ENCODE measurements at places on chromosomes 5 and 9.
A peak's percentile ranks its signal among the peaks of the same experiment; 100 is the strongest.

GRCh38 chr9:121299467-121300282 lies 31.7 kb downstream of the GSN start:
- DNase-seq: peak; percentile 61

DNA sequence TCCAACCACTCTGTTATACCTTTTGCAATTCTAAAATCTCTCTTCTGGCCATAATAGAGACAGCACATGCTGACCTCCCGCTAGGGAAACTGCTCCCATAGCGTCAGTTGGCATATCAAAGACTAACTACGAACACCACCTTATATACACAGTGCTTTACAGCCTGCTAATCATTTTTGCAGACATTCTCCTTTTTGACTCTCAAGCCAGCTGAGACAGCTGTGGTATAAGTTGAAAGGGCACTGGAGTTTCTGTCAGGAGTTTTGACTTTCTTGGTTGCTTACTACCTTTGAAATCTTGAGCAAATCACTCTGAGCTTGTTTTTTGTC lies 160.2 kb upstream of the TBCA start:
- DNase-seq: no peak

DNA sequence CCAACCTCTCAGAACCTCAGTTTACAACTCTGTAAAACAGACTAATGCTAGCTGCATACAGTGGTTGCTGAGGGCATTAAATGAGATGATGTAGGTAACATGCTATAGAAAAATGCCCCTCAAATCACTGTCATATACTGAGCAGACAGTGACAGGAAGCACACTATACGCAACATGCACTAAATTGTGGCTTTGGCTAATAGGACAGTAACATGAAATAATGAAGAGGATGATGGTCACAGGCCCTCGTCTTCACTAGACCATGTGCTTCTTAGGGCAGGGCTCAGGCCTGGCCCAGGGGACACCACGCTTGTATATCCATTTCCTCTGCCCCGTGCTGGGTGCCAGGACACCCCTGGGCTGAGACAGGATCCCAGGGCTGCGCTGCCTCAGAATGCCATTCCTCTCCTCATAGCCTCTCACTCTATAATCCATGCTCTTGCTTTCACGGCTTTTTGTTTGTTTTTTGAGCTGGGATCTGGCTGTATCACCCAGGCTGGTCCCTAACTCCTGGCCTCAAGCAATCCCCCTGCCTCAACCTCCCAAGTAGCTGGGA lies 18.9 kb downstream of the CSF1R start:
- no peak for DNase-seq

DNA sequence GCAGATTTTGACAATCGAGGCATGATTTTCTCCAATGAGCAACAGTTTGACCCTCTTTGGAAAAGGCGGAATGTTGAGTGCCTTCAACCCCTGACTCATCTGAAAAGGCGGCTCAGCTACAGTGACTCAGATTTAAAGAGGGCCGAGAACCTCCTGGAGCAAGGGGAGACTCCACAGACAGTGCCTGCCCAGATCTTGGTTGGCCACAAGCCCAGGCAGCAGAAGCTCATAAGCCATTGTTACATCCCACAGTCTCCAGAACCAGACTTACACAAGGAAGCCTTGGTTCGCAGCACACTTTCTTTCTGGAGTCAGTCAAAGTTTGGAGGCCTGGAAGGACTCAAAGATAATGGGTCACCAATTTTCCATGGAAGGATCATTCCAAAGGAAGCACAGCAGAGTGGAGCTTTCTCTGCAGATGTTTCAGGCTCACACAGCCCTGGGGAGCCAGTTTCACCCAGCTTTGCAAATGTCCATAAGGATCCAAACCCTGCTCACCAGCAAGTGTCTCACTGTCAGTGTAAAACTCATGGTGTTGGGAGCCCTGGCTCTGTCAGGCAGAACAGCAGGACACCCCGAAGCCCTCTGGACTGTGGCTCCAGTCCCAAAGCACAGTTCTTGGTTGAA lies 13.6 kb downstream of the PTPDC1 start:
- DNase-seq: no peak

- DNase-seq: peak; percentile 72
Measured at GRCh38 chr9:134065612-134066419, 2.0 kb downstream of the BRD3 start.

DNA sequence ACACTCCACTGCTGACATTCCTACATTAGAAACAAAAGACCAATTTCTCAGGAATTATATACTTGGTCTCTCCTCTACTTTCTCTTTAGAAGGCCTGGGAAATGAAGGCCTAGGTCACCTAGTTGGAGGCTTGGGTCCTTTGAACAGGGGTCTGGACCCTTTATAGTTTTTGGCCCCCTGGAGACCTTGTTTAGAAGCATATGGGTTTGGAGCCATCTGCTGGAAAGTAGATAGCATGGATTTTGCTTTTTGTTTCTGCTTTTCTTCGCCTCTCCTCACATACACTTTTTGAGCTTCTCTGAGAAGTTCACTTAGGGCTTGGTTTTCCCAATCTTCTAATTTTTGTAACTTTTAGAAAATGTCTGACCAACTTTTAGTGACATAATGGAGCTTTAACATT lies 67.1 kb upstream of the CDK20 start:
- no peak for DNase-seq

- DNase-seq: peak; percentile 36
Measured at GRCh38 chr5:71482132-71482531, 26.7 kb downstream of the BDP1 start.

- DNase-seq: no peak
Measured at GRCh38 chr5:34484216-34484920, 171.8 kb upstream of the RAI14 start.

DNA sequence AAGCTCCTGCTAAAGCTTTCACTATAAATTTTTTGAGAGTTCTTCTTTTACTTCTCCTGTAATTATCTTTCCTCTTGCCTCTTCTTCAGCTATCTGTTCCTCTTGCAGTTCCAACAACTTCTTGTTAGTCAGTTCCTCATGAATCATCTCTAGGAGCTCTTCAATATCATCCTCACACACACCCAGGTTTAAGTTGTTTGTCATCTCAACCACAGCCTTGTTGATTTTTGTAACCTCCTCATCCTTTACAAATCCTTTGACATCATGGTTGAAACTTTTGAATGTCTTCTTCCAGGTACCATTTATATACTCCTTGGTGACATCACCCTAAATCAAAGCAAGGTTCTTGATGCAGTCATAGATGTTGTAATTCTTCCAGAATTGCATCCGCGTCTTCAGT lies 106.3 kb upstream of the MAMDC2 start:
- no peak for DNase-seq

- no peak for DNase-seq
Measured at GRCh38 chr9:126523611-126524111, 90.1 kb upstream of the LMX1B start.

DNA sequence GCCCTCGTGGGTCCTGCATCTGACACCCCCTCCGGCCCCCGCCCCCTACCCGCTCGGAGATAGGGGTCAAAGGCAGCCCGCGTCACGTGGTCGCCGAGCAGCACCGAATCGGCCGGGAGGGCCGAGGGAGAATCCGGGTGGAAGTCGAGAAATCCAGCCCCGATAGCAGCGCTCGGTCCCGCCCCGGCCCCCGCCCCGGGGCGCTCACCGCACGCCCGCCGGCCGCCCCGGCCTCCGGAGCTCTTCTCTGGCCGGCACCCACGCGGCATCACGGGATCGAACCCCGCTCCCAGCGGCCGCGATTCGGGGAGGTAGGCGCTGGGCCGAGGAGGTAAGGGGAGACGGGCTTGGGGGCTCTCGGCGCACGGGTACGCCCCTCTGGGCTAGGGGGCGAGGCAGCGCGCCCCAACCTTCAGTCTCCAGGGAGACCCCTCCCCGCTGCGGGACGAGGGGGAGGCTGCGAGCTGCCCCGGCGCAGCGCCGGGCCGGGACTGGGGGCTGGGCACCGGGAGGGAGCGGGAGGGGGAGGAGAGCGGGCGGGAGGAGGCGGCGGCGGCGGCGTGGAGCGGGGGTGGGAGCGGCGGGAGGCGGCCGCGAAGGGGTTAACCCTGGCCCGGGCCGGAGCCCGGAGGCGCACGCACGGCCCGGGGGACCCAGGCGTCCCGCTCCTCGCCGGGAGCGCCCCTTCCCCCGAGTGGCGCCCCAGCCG lies 22.1 kb upstream of the NDST1 start:
- no peak for DNase-seq

DNA sequence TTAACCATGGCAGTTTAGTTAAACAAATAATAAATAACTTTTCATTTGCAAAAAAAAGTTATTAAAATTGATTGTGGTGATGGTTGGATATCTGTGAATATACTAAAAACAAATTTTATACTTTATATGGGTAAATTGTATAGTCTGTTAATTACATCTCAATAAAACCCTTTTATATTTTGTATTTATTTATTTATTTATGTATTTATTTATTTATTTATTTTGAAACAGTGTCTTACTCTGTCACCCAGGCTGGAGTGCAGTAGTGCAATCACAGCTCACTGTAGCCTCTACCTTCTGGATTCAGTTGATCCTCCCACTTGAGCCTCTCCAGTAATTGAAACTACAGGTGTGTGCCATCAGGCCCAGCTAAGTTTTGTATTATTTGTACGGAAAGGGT lies 52.4 kb downstream of the OTP start:
- DNase-seq: no peak

GRCh38 chr9:7921545-7922197 lies 122.1 kb upstream of the DMAC1 start:
- DNase-seq: no peak

- DNase-seq: no peak
Measured at GRCh38 chr5:181237729-181238385, 5.8 kb downstream of the RACK1 start.

GRCh38 chr9:116236979-116237378 lies 83.4 kb downstream of the PAPPA start:
- DNase-seq: no peak
